ENCODE measurements at places on chromosomes 6 and 20.

- ATAC-seq, result no peak
Observed at GRCh38 chr20:63405102-63405730, 44.1 kb upstream of the CHRNA4 start.

GRCh38 chr20:21326700-21327099 lies 23.6 kb downstream of the XRN2 start:
- no peak for ATAC-seq

DNA sequence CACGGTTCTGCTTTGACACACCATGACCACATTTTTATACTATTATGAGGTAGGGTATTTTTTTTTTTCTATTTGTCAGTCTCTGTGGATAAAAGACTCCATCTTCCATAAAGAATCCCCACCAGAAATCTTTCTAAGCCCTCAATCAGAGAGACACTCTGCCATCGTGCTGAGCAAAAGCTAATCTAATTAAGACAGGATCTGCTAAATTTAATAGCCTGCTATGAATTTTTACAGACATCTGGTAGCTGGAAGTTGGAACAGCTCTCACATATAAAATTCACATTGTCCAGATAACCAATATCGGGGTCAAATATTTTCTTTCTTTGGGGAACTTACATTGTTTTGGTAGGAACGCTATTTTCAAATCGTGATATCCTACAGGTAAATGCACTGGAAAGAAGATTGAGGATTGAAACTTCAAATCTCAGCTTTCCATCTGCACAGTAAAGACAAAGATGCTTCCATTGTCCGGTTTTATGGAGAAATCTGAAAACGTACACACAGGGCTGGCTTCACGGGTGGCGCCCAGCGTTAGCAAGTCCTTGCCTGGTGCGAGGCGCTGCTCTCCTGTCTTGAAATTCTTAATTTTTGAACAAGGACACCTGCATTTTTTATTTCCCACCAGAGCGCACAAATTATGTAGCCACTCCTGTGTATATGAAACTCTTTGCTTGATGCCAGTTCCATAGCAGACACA lies 573.8 kb upstream of the NOX3 start:
- no peak for ATAC-seq

DNA sequence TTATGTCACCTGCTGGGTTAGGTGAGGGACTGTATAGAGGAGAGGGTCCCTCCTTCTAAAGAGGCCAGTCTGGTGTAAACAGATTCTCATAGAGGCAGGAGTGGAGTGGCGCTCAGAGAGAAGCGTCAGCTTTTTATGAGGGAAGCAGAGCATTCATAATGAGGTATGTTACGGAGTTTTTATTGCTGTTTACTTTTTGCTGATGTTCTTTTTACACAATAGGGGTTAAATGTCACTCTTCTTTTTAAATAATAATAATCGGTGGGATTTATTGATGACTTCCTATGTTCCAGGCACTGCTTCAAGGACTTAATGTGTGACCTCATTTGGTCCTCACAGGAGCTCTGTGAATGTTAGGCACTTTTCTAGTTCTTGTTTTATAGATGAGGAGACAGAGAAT lies 79.9 kb downstream of the L3MBTL3 start:
- no peak for ATAC-seq

DNA sequence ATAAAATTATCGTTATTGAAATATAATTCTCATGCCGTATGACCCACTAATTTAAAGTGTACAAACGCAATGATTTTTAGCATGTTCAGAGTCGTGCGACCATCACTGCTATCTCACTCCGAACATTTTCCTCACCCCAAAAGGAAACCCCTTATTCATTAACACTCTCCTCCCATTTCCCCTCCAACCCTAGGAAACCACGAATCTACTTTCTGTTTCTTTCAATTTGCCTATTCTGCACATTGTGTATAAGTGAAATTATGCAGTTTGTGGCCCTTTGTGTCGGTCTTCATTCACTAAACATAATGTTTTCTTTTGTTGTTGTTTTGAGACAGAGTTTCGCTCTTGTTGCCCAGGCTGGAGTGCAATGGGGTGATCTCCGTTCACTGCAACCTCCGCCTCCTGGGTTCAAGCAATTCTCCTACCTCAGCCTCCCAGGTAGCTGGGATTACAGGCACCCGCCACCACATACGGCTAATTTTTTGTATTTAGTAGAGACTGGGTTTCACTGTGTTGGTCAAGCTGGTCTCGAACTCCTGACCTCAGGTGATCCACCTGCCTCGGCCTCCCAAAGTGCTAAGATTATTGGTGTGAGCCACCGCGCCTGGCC lies 99.7 kb upstream of the ZNF217 start:
- no peak for ATAC-seq

DNA sequence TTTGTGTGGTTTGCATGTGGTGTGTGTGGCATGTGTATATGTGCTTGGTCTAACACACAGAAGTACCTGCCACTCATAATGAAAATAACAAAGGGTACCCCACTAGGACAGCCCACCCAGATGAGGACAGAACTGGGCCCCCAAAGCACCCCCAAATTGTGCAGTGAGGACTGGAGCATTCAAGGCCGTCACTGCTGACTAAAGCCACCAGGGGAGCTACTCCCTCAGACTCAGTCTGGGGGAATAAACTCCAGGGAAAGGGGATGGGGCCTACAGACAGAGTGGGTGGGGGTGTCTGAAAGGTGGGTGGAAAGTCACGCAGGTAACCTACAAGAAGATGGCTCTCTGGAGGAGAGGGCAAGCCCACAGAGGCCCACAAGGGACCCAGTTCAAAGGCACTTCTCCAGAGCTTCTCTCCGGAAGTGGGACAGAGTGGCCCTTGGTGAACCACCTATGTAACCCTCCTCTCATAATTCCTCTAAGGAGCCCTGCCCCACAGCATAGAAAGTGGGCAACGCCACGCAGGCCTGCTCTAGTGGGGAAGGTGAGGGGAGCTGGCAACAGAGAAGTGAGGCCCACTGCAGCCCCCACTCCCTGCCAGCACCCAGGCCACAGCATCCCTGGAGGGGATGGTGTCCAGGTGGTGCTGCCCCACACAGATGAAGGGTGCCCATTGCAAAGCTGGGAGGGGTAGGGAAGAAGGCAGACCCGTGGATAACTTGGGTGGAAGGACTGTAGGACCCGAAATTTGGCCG lies 122.8 kb upstream of the MAFB start:
- no peak for ATAC-seq

DNA sequence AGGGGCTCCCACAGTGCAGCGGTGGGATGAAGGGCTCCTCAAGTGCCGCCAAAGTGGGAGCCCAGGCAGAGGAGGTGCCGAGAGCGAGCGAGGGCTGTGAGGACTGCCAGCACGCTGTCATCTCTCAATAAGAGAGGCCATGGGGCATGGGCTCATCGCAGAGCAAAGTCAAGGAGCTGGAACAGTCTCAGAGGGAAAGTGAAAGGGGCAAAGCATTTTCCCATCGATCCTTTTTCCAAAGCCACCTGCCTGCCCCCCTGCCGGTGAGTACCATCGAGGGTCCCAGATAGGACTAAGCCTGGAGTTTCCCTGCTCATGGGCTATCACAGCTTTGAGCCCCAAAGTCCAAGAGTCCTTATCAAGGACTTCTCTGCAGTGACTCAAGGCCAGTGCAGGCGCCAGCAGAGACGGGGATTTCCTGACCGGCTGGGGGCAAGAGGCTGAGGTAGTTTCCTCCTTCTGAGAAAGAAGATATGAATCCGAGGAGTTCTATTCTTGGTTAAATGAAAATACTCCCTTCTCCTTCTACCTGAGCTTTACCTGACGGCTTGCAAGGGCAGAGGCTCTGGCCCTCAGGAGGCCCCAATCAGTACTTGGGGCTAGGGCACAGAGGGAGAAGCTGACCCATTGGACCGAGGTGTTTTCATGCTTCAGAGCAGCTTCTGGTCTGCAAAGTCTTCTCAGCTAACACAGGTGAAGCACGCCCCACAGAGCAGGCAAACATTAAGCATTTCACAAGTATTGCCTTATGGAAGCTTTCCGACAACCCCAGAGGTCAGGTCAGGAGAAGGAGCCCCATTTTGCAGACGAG lies 22.6 kb downstream of the ETV7 start:
- ATAC-seq, result peak; percentile 71

DNA sequence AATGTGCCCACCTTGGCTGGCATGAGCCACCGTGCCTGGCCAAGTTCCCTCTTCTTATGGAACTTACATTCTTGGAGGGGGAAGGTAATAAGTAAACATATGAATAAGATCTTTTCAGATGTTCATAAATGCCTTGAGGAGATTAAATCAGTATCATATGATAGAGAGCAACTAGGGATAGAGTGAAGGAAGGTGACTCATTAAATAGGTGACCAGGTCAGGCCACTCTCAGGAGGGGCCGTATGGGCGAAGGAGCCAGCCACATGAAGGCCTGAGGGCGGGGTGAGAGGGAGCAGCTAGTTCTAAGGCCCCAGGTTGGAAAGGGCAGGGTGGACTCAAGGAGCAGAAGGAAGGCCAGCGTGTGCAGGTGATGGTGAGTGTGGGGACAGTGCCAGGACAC lies 91.1 kb downstream of the UST start:
- ATAC-seq, result no peak

DNA sequence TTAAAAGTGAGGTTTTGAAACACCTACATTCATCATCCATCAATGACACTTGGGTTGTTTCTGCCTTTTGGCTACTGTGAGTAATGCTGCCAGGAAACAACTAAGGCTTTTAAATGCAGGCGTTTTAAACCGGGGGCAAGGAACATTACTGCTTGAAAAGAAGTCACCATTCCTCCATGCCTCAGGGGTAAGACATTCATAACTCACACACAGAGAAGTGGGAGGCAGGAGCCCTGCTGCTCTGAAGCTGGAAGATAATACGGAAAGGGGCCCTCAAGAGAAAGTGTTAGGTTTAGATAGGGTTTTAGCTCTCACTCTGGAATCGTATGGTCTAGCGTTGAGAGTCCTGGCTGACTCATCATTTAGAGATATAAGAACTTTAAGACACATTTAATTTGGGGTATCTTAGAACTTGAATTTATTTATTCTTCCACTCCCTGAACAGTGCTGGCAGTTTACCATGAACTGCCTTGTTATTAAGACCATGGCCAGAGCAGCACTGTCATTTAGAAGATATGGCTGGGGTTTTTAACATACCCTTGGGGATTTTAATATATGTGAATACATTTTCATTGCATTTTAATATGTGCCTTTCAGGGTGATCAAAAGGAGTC lies 1.8 kb downstream of the TUBB1 start:
- ATAC-seq, result no peak

DNA sequence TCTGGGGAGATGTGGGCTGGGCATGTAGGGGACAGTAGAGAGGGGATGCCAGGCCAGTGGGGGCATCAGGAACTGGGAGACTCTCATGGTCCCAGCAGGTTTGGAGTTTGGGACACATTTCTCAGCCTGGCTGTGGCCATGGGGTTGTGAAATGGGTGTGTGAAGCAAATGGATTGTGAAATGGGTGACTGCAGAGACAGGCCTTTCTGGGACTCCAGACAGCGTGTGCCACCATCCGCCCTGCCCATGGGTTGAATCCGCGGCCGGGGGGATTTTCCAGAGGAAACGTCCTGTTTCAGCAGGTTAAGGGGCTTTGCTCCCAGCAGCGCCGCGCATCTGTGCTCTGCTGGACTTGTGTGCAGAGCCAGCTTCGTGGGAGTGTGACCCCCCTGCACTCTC lies 3.7 kb upstream of the PMEPA1 start:
- no peak for ATAC-seq

DNA sequence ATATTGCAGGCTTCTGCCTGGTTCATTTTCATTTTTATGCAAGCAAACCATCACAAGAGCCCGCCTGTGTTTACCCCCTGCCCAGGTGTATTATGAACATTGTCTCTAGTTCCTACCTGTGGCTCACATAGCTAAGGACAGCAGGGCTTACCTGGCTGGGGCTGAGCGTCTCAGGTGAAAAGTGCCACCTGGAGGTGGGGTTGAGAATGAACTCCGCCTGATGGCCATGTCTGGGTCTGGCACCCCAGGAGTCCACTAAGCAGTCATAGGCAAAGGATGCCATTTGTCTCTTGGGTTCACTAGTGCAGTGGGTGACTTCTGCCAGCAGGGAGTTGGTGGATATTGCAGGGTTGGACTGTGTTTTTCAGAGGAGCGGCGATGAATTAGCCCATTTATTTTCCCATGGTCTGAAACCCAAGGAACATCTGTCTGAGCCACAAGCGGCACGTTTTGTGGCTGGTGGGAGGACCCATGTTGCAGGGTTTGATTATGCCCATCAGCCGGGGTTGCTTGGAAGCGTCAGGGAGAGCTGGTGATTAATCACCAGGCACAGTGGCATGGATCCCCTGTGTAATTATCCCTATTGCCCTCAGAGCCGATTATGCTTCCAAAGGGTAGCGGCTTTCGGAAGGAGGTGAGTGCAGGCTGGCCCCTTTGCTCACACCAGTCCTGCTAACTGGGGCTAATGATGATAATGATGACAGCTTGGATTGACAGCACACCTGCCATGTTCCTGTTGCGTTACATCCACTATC lies 92.1 kb downstream of the CDH26 start:
- no peak for ATAC-seq

DNA sequence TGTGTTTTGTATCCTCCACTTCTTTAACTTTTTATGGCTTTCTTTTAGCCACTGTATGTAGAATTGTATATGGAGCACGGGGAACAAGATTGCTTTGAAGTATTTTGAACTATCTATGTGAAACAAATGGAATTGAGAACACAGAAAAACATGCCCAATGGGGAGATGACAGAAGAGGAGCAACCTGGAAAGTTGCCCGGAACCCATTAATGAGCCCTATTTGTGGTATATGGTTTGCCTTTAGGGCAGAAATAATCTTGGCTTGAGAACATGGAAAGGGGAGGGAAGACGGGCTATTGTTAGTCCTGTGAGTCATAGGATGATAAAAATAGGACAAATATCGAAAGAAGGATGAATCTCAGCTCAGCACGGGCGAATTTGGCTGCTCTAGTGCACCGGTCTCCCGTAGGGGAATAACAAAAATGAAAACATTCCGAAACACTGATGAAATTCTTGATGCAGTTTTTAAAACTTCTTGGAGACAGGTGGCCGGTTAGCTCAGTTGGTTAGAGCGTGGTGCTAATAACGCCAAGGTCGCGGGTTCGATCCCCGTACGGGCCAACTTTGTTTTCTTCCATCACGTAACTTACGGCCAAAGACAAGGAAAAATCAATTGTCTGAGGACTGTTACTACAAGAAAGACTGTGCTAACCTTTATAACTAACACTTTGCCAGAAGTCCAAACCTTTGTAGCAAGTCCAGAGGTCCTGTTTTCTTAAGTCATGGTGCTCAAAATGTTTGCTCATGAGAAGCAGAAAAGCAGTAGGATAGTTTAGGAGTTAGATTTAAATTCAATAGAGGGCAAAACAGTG lies 15.7 kb downstream of the HMGN4 start:
- peak; percentile 59 for ATAC-seq

DNA sequence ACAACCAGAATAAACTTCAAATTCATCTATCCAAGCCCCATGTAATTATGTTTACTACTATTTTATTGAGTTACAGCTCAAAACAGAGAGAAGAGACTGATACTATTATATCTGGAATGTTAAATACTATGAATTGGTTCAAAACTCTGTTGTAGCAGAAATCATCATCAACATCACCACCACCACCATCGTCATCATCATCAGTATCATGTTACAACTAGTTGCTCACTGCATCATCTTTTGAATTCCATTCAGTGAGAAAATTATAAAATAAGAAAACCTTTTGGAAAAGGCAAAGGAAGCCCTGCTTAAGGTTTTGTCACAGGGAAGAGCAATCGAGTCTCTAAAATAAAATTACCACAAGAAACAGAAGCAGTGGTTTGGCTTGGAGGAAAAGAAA lies 36.2 kb upstream of the THEMIS start:
- ATAC-seq, result no peak
